Activated CD4-positive, alpha-beta T cell treated with anti-CD3 and anti-CD28 coated beads for 36 hours (primary cell): ENCODE measurements at places on chromosomes 2 and 18.
A peak's percentile ranks its signal among the peaks of the same experiment; 100 is the strongest.

DNA sequence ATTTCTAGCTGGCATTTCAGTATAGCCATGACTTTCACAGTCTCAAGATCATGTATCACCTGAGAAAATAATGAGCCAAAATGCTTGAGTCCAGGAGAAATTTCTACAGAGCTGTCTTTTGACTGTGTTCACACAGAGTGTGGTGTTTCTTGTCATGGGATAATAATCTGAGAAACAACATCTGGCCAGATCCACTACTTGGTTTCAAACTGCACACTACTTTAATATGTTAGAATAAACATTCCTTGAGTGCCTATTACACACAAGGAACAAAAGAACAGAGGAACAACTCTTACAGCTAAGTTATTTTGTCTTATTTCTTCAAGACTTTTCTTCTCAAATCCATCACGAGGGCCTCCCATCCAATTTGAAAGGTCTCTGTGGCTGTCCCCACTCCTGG, 108.3 kb downstream of the SS18 start:
- no peak for DNase-seq

DNA sequence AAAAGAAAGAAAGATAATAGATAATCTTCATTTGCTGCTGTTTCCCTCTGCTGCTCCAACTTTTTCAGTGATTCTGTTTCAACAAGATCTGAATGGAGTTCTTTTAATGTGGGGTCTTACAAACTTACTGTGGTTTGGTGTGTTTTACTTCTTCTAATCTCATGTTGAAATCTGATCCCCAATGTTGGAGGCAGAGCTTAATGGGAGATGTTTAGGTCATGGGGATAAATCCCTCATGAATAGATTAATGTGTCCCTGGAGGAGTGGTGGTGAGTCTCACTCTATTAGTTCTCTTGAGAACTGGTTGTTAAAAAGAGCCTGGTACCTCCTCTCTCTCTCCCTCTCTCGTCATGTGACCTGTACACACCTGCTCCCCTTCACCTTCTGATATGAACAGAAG, 442.4 kb downstream of the EPHA4 start:
- no peak for DNase-seq

GRCh38 chr2:60000686-60001085, 552.8 kb downstream of the BCL11A start:
- no peak for DNase-seq

- no peak for DNase-seq
Observed at GRCh38 chr2:182166406-182166805, 180.8 kb downstream of the PPP1R1C start.

DNA sequence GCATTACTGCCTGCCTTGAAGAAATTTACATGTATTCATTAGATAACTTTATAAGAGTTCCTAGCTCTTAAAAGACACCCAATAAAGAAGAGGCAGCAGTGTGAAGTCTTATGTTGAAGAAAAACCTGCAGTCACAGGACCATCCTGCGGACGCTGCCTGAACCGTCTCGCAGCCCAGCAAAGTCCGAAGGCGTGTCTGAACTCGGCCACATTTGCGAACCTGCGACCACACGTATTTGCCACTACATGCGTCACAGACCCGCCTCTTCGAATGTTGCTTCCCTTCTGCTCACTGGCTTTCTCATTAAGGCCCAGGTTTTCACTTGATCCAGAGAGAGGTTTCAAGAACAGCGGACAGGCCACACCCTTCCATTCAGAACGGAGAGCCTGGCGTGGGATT, 41.2 kb downstream of the CNGA3 start:
- DNase-seq = no peak

DNA sequence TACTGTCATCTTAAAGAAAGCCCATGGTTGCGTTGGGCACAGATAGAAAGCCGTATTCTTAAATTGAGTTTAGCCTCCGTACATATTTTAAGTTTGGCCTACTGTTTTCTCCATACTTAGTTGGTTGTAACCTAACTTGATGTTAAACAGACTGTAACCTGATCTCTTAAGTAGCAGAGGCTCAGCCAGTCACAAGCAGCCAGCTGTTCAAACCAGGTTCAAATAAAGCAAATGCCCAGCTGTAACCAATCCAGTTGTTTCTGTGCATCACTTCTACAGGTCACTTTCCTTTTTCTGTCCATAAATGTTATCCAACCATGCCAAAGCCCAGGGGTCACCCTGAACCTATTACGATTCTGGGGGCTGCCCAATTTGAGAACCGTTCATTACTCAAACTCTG, 10.0 kb upstream of the THADA start:
- no peak for DNase-seq

DNA sequence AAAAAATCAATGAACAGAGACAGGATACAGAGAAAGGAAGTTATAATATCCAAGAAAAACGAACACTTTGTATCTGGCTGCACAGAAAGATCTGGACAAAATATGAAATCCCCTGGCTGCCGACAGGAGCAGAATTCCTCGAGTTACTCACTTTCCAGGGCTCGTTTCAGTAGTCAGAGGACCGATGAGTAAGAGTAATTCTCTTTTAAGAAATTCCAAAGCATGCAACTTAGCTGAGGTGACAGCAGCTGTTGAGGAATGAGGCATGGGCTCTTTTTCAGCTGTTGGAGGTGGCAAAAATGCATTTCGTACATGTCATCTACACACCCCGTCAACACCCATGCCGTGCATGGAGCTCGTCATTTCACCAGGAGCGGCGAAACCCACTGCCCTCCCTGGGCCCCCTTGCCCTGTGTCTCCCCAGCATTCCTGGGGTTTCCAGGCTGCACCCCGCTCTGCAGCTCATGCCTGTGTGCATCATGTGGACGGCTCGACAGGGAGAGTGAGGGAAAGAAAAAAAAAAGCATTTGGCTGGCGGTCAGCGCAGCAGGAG, 210.8 kb upstream of the SMIM21 start:
- DNase-seq = no peak

- DNase-seq = no peak
Observed at GRCh38 chr2:205133544-205133943, 548.8 kb upstream of the NRP2 start.

DNA sequence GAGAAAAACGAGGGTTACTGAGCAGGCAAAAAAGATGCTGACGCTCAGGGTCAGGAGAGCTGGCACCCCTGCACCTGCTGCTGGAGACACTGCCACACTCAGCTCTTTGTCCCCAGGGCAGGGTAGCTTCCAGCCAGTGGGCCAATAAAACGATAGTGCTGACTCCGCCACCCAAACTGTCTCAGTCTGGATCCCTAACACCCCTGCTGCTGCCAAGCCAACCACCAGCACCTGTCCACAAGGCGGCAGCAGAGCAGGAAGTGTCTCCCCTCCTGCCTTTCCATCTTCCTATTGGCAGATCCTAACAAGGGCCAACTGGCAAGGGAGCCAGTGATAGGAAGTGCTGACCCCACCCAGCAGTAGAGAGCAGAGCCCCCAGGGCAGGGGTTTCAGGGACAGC, 531.5 kb upstream of the SALL3 start:
- no peak for DNase-seq

GRCh38 chr2:8566774-8567468, 114.9 kb upstream of the ID2 start:
- no peak for DNase-seq

DNA sequence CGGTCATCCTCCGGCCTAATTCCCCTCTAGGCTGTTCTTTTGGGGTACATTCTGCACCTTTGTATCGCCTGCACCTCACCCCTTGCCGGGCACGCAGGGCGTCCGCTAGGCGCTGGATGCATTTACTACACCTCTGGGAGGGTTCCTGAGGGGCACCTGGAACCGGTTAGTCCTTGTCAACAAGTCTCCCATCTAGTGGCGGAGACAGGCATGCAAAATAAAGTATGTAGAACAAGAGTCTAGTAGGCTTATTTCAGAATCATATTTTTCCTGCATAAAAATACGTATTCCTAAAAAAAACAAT, 705 bp upstream of the TEX261 start:
- peak; percentile 73 for DNase-seq

DNA sequence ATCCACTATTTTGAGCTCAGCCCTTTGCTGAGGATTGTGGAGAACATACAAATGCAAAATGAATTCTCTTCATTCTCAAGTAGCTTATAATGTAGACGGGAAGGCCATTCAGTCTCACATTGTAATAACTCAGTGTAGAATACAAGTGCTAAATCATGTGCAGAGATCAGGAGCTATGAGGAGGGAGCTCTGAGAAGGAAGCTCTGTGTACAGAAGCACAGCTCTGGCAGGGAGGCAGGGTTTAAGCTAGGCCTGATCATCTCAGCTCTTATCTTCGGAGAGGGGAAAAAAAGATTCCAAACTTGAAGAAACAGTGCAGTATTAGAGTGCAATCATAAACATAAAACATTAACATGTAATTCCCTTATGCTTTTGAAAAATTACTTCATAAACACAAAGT, 291.1 kb upstream of the SKOR2 start:
- no peak for DNase-seq

GRCh38 chr2:121697108-121697631, 39.5 kb downstream of the NIFK start:
- DNase-seq = no peak

DNA sequence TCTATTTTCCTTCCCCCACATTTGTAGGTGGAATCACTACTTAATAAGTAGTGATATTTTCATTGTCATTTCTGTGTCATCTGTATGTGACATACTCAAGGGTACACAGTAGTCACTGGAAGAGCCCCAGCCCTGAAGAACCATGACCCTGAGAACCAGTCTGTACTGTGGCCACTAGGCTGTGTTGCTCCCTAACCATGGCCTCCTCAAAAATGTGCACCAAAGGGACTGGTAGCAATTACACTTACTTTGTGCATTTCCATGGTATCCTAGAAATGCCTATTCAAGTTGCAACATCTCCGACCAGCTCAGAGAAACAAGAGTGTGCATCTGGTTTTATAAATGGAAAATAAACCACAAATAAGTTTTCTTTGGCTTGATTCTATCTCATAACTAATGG, 155.1 kb downstream of the DOCK10 start:
- peak; percentile 20 for DNase-seq

GRCh38 chr18:13653746-13654433, 72.5 kb downstream of the FAM210A start:
- DNase-seq = no peak

- no peak for DNase-seq
Observed at GRCh38 chr2:207499114-207499513, 30.6 kb upstream of the CREB1 start.

GRCh38 chr2:222408684-222409083, 15.7 kb upstream of the SGPP2 start:
- no peak for DNase-seq

DNA sequence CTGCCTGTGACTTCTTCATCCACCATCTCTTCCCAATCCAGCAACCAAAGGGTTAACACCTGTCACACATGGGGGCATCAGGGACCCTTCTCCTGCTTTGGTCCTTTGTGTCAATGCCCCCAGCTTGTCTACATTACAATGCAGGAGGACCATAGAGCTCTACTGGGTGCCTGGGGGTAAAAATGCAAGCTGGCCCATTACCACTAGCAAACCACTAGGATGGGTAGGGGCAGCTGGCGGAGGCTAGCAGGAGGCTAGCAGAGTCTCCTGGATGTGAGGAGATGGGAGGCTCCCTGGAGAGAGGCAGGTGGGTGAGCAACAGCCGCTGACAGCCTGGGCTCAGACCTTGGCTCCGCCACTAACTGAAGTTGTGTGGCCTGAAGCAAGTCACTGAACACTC, 153.4 kb upstream of the SKOR2 start:
- DNase-seq = no peak

GRCh38 chr18:37497853-37498518, 67.6 kb downstream of the CELF4 start:
- no peak for DNase-seq

GRCh38 chr18:68215931-68216330, 499.0 kb downstream of the TMX3 start:
- no peak for DNase-seq

GRCh38 chr18:49993299-49993698, 180.0 kb upstream of the ACAA2 start:
- DNase-seq = no peak

DNA sequence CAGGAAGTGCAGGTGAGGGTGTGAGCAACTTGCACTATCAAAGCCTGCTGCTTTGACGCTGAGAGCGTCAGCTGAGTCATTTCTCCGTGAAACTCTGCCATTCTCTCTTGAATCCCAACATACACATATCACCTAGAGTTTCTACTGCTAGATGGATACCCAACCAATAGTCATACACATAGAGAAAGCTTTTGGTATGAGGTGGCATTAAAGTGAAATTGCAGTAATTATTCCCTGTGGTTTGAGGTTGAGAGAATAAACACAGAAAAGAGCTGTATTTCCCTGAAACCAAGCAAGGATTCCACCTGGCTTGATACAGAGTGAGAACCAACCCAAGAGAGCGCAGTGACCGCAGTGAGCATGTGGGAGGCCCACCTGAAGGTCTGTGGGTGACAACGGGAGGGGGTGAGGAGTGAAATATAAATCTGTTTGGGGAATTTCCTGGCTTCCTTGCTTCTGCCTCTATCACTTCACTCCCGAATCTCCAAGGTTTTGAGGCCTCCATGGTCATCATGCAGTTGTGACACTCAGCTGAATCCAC, 28.8 kb upstream of the TMEM18 start:
- DNase-seq = peak; percentile 61

DNA sequence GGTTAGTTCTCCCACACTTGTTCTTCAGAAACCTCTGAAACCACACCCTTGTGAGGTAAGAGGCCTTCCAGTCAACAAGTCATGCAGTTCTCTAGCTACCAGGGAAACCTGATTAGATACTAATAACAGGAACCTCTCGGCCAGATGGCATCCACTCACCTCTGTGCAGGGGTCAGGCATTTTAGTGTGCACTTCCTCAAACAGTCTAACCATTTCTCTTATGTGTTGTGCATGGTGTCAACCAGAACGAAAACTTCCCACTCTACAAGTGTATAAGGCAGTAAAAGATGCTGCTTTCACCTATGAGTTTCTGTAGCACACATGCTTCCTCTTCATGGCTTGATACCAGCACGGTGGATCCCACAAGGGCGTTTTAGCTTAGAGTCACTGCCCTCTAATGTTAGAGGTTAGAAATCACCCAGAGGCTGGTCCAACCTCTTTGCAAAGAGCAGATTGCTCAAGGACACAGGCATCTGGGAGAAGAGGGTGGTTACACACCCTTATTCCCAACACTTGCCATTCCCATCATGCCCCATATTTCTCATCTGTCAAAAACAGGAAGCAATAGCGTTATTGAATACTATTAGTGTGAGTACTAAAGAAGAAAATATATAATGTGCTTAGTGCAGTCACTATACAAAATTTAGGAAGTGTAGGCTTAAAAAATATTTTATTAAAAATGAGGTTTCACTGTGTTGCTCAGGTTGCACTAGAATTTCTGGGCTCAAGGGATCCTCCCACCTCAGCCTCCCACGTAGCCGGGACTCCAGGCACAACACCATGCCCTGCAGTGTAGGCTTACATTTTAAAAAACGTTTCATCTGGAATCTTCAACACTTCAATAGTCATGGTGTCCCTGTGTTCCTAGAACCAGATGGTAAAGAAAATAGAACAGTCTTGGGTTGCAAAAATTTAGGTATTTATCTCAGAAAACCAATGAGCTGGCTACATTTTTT, 34.5 kb upstream of the RAB31 start:
- DNase-seq = peak; percentile 55
